ENCODE measurements at places on chromosomes 11 and 22.

DNA sequence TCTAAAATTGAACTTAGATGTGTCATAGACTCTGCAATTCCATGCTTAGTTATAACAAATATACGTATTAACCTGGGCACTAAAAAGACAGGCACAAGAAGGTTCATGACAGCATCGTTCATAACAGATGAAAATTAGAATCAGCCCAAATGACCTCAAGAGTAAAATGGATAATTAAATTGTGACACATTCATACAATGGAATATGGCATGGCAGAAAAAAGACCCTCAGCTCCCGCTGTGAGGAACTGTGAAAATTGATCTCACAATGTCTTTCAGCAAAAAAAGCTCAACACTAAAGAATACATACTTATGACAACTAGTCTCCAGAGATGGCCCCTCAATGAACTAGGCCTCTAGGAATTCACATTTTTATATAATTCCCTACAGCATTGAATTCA is 386.0 kb downstream of the GUCY1A2 start:
- DNase-seq, result no peak

DNA sequence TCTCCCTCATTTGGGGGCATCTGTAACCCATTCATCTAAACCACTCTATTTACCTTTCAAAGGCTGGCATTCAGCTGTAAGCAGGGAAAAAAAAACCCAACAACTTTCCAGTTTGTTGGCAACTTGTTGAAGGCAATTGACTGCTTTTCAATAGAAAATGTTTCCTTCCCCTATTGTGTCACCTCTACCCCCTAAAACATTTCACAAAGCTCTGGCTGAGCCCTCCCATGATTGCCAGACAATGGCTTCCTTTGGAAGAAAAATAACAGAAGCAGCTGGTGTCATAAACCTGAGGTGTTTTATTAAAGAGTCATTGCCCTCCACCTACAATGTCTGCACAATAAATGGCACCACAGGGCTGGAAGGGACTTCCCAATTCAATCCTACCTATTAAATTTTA is 22.1 kb upstream of the PSMA1 start:
- DNase-seq, result no peak

- no peak for DNase-seq
Observed at GRCh38 chr11:95359756-95360155, 128.8 kb upstream of the SESN3 start.

DNA sequence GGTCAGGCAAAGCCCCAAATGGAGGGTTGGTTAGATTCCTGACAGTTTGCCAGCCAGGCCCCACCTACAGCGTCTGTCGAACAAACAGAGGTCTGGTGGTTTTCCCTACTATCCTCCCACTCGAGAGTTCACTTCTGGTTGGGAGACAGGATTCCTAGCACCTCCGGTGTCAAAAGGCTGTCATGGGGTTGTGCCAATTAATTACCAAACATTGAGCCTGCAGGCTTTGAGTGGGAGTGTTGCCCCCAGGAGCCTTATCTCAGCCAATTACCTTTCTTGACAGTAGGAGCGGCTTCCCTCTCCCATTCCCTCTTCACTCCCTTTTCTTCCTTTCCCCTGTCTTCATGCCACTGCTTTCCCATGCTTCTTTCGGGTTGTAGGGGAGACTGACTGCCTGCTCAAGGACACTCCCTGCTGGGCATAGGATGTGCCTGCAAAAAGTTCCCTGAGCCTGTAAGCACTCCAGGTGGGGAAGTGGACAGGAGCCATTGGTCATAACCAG is 4.7 kb upstream of the TTC36 start:
- no peak for DNase-seq

DNA sequence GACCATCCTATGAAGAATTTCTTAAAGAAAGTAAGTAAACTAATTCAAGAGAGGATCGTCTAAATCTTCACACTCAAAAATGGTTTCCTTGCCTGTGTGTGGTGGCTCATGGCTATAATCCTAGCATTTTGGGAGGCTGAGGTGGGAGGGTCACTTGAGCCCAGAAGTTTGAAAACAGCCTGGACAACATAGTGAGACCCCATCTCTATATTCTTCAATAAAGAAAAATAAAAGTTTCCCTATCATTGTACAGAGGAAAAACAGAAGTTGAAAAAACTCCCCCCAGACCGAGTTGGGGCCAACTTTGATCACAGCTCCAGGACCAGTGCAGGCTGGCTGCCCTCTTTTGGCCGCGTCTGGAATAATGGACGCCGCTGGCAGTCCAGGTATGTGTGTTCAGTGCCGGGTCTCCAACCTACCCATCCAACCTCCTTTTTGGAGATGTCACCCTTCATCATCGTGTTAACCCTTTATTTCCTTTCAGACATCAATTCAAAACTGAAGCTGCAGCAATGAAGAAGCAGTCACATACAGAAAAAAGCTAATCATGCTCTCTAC is 3.0 kb downstream of the RPS25 start:
- DNase-seq, result no peak

- DNase-seq, result no peak
Observed at GRCh38 chr22:30655532-30655931, 12.1 kb downstream of the DUSP18 start.

GRCh38 chr11:61586792-61587430 is 6.0 kb upstream of the SYT7 start:
- DNase-seq, result no peak
